Renal pelvis (tissue), 12 donors: ENCODE measurements at places on chromosomes 11 and 22.

- DNase-seq, result no peak
Measured at GRCh38 chr11:9535189-9535781, 38.2 kb upstream of the WEE1 start.

- no peak for DNase-seq
Measured at GRCh38 chr22:45680932-45681700, 9.5 kb downstream of the ATXN10 start.

- DNase-seq, result no peak
Measured at GRCh38 chr11:26188554-26188953, 143.4 kb upstream of the ANO3 start.

GRCh38 chr11:125263268-125263790, 98.8 kb downstream of the PKNOX2 start:
- DNase-seq, result peak; percentile 96

- no peak for DNase-seq
Measured at GRCh38 chr11:93988912-93989311, 32.2 kb upstream of the HEPHL1 start.

DNA sequence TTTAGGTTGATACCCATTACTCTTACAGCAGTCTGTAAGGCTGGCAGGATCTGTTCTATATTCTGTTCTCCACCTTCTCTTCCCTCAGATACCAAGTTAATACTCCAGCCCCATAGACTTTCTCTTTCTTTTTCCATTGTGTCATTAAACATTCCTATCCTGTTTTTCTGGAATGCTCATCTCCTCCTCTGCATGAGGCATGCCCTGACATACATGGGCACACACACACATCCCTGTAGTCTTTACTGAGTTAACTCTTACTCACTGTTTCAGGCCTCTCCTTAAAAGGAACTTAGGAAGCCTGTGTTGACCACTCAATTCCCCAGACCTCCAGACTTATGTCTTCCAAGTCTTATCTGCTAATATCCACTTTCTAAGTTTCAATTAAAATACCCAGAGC, 476.8 kb downstream of the METTL15 start:
- DNase-seq, result no peak

- no peak for DNase-seq
Measured at GRCh38 chr22:40567106-40567505, 69.4 kb downstream of the MRTFA start.

- no peak for DNase-seq
Measured at GRCh38 chr22:32183625-32184024, 21.2 kb downstream of the RFPL2 start.

DNA sequence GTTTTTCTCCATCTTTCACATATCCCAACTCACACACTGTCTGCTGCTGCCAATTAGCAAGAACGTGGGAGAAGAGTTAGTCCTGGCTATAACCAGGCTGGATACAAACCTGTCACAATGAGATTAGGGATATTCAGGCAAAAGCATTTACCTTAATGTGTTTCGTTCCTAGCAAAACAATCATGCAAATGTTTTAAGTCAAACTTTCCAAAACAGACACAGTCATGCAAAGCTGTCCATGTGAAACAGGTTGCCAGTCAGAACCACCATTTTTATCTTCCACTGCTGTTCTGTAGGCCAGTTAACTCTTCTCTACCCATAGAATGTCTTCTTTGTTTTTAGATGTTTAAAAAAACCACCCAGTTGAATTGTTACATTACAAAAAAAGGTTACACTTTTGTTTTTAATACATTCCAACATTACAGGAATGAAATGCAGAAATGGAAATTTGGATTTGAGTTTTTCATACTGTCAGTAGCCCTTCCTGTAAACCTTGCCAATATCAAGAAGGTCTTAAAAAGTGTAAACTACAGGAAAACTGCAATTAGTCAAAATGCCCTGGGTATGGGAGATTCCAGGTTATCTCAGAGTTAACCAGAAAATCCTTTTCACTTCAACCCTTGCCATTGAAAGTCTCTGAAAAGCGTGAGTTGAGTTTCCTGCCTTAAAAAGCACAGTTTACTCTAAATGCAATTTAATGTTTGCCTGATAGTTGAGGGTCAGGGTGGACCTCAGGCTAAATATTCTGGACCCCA, 34.2 kb upstream of the LDLRAD3 start:
- no peak for DNase-seq

DNA sequence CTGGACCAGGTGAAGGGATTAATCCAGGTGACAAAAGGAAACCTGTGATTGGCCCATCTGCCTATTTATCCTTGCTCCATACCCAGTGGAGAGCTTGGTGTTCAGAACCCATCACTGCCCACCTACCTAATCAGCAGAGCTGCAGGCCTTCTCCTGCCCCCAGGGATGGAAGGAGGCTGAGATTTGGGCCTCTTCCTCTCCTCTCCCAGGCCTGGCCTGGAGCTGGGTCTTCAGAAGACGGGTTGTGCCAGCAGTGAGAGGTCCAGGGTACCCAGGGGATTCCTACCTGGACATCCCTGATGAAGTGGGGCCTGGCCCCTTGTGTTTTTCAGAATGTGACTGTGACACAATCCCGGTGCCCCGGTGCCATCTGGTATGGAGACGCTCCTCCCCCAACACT, 80.3 kb upstream of the MYOD1 start:
- DNase-seq, result no peak
